ENCODE measurements at places on chromosomes 7 and 10. TPM values are rescaled to one million over a fixed set of nuclear protein-coding genes. Genes with fewer than 3 reads are reported as not detected.

FAM25A gene
- 2.7 TPM for total RNA-seq

CAV2 gene
- 157 TPM for total RNA-seq

OPALIN gene
- not detected for total RNA-seq

WNT8B gene
- total RNA-seq, result not detected

ELFN1 gene
- 4.4 TPM for total RNA-seq

PRKCQ gene
- total RNA-seq, result 0.54 TPM

CYP26A1 gene
- 0.17 TPM for total RNA-seq

KIF11 gene
- 33.8 TPM for total RNA-seq

EPO gene
- total RNA-seq, result 0.30 TPM

NUTM2E gene
- total RNA-seq, result 0.15 TPM

NEUROG3 gene
- not detected for total RNA-seq

OR2A7 gene
- 8.1 TPM for total RNA-seq

NEUROD6 gene
- total RNA-seq, result not detected

OR6V1 gene
- total RNA-seq, result not detected
